ENCODE measurements at places on chromosomes 3 and 15.
A peak's percentile ranks its signal among the peaks of the same experiment; 100 is the strongest.

- no peak for DNase-seq
These were observed 4.8 kb upstream of the ACAD9 start for GRCh38 chr3:128874481-128875180.

DNA sequence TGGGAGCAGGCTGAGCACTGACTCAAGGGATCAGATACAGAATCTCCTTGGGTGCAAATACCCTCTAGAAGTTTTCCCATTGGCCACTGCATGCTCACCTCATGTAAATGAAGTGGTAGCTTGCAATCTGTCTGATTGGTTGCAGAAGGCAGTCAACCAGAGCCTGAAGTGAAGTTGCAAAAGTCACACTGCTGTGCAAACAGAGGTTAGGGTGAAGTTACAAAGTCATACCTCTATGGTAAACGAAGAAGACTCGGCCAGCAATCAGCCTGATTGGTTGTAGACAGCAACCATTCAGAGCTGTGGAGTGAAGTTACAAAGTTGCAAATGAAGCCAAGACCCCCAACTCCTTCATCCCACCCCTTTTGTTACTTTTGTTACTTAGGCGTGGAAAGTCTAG is 27.1 kb downstream of the STARD9 start:
- DNase-seq: no peak

- peak; percentile 86 for DNase-seq
These were observed 423.2 kb downstream of the EPHB1 start for GRCh38 chr3:135218304-135218703.

DNA sequence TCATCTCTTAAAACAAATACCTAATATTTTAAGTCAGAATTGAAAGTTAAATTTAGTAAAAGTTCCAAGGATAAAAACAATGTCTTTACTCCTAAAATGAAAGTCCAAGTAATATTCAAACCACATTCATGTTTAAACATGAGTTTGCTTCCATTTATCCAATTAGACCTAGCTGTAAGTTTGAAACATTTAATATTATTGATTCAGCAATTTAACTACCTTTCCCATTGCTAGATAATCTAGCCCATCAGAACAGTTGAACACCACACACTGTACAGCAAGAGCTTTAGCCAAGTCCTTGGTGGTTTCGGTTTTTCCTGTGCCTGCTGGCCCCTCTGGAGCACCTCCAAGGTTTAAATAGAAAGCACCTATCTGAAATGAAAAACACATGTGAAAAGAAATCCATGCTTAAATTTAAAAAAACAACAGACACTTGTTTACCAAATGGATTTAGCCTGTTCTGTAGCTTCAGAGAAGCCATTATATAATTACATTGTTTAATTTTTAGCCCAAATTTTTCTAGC is 97.8 kb downstream of the DNAH12 start:
- DNase-seq: no peak

DNA sequence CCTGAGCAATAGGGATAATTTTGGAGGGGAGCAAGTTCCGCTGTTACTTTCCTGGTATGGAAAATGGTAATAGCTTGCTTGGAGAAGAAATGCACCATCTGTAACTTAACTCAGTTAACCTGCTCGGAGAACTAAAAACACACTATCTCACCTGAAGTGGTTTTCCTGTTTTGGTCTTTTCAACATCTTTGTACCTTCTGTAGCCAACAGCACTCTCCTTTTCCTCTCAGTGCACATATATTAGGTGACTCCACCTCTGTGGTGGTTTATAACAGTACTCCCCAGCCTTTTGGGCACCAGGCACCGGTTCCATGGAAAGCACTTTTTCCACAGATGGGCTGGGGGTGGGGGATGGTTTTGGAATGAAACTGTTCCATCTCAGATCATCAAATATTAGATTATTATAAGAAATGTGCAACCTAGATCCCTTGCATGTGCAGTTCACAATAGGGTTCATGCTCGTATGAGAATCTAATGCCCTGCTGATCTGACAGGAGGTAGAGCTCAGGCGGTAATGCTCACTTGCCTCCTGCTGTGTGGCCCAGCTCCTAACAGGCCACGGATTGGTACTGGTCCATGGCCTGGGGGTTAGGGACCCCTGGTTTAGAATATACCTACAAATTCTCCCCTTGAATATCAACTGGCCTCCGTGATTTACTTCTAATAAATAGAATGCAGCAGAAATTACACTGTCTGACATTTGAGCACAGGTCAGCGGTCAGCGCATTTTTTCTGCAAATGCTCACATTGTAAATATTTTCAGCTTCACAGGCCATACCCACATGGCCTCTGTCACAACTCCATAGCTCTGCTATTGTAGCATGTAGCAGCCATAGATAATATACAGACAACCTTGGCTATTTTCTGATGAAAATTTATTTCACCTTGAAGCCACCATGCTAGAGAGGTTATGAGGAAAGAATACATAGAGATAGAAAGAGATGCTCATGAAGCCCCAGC is 83.8 kb upstream of the SUCLG2 start:
- no peak for DNase-seq

- DNase-seq: no peak
These were observed 3.8 kb upstream of the MANF start for GRCh38 chr3:51381333-51381705.

GRCh38 chr3:20844851-20845250 is 658.8 kb upstream of the SGO1 start:
- no peak for DNase-seq

GRCh38 chr3:15339786-15340215 is 7.4 kb upstream of the SH3BP5 start:
- DNase-seq: no peak

DNA sequence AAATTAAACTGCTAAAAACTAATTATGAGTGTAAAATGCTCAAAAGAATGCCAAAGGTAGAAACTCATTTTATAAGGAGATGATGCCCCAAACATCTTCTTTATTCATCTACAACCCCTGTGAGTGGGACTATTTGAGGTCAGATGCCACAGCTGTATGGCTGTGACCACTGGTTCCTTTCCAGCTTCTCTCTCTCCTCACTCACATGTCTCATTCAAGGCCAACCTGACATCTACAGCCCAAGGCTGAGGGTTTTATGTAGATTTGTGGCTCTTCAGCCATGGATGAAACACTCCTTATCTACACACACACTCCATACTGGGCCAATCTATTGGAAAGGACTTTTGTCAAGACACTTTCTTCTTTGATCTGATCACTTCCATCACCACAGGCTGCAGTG is 231.3 kb downstream of the KCNMB2 start:
- DNase-seq: no peak

GRCh38 chr3:27114684-27115083 is 254.5 kb downstream of the NEK10 start:
- no peak for DNase-seq

- DNase-seq: no peak
These were observed 30.4 kb downstream of the SECISBP2L start for GRCh38 chr15:49015896-49016295.

- no peak for DNase-seq
These were observed 40.7 kb downstream of the TNIK start for GRCh38 chr3:171419457-171419856.

- DNase-seq: peak; percentile 41
These were observed 8.3 kb downstream of the MUC4 start for GRCh38 chr3:195803289-195803908.

- DNase-seq: no peak
These were observed 126.5 kb downstream of the UBE2E2 start for GRCh38 chr3:23329471-23330105.

GRCh38 chr3:71062952-71063772 is 520.4 kb downstream of the FOXP1 start:
- DNase-seq: no peak

DNA sequence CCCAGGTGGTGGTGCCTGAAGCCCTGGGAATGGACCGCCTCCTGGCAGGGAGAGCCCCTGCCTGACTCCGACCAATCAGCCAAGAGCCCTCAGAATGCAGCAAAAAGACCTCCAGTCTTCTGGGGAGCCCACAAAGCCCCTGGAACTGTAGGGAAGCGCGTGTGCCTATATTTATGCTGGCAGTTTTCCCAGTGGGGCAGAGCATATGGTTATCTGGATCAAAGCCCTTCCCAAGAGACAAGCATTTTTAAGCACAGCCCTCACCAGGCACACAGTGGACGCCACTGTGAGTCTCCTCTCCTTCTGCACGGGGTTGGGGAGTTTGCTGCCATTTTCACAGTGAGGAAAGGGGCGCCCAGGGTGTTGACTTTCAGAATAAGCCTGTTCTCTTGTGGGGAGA is 80.9 kb upstream of the RPL32 start:
- DNase-seq: no peak

DNA sequence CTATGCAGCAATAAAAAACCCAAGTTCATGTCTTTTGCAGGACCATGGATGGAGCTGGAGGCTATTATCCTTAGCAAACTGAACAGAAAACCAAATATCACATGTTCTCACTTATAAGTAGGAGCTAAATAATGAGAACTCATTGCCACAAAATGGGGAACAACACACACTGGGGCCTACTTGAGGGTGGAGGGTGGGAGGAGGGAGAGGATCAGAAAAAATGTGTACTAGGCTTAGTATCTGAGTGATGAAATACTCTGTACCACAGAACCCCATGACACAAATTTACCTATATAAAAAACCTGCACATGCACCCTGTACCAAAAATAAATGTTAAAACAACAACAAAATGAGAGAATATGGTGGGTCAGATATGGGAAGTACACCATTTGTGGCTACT is 49.6 kb upstream of the AADACL2 start:
- DNase-seq: no peak

Data from endodermal cell (in vitro differentiated cells).